Renal pelvis (tissue), 12 donors: ENCODE measurements at places on chromosomes 4 and X.
A peak's percentile ranks its signal among the peaks of the same experiment; 100 is the strongest.

- no peak for DNase-seq
These were observed 169.0 kb upstream of the MAP3K15 start for GRCh38 chrX:19684311-19684710.

DNA sequence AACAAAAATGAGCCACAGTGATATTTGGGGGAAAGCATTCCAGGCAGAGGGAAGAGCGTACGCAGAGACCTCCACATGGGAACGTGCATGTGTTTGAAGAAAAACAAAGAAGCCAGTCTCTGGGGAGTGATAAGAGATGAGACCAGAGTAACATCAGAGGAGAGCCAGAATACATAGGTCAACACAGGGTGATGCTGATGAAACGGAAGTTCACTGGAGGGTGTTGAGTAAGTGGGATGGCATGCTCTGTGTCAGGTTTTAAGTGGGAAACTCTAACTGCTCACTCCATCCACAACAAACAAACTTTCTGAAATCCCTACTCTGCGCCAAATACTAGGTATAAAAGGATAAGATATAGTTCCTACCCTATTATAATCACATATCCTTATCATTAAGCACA lies 110.0 kb downstream of the ARHGAP6 start:
- no peak for DNase-seq

DNA sequence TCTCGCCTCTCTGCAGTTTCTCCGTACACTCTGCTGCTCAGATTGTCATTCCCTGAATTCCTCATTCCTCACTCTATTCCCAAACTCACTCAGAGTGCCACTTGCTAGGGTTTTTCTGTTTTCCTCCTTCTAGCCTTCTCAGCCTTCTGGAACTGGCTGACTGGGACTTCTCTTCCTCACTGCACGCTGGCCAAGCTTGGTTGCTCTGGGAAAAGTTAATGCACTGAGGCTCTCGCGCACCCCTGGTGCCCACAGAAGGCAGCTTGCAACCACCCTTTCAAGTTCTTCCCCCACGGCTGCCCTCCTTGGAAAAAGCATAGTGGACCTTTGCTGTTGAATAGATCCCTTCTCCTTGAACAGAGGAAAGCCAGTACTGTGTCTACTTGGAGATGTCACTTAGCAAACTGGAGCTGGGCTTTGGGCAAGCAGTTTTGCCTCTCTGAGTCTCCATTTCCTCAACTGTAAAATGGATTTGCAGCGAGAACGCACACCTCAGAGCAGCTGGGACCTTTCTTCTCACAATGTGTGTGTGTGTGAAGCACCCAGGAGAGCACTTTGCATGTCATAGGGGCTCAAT lies 6.0 kb upstream of the CCKAR start:
- DNase-seq: no peak

DNA sequence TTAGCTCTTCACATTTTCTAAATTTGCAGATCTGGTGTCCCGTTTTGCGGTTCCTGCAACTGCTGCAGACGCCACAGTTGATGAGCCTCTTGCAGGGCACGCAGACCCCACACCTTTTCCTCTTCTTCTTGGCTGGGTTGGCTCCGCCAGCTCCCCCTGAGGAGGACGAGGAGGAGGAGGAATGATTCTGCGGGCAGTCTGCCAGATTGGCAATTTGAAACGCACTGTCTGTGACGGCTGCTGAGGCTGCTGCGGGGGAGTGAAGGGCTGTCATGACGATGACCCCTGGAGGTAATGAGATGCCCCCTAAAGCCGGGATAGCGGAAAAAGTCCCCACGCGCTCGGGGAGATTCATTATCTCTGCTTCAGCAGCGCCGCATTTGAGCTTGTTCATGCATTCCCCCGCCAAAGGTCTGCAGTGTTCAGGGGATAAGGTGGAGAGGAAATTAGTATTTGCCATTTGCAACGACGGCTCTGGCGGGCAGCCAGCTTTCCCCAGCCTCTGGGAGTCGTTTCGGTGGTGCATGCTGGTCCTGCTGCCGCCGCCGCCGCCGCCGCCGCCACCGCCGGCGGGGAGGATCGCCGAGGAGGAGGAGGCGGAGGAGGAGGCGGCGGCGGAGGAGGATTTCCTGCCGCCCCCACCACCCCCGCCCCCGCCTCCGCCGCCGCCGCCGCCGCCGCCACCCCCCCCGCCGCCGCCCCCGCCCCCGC lies 3.8 kb downstream of the CXXC4 start:
- DNase-seq: peak; percentile 91

DNA sequence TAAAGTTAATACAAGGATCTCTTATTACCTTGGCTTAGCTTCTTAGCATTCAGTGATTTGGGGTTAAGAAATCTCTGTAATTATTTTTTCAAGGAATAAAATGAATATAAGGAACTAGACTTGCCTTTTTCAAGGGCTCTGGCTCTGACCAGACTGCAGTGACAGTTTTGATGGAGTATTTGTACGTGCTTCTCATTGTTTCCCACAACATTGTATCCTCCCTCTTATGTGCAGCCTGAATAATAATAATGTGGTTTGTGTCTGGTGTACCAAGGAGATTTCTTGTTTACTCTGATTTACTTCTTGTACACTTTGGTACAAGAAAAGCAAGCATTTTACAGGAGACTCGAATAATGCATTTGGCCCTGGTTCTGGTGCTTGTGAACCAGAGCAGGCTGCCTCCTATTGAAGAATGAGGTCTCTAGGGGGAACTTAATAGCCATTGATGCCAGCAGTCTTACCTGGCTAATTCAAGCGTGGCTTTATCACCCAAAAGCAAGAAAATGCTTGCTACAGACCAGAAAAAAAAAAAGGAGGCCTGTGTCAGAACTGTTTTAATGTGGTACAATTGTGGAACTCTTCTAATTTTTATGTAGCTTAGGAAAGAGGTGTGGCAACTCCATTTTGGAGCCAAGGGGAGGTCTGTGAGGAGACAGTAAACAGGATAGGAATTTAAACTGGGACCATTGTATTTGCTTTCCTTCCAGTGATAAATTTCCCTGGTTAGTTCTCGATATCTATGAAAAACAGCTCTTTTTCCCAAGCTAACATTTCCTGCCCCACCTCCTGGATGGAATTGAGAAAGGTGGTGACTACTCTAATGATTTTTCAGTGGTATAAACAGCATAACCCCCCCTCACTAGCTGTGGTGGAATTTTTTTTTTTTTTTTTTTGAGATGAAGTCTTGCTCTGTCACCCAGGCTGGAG lies 5.6 kb downstream of the OTC start:
- DNase-seq: no peak

DNA sequence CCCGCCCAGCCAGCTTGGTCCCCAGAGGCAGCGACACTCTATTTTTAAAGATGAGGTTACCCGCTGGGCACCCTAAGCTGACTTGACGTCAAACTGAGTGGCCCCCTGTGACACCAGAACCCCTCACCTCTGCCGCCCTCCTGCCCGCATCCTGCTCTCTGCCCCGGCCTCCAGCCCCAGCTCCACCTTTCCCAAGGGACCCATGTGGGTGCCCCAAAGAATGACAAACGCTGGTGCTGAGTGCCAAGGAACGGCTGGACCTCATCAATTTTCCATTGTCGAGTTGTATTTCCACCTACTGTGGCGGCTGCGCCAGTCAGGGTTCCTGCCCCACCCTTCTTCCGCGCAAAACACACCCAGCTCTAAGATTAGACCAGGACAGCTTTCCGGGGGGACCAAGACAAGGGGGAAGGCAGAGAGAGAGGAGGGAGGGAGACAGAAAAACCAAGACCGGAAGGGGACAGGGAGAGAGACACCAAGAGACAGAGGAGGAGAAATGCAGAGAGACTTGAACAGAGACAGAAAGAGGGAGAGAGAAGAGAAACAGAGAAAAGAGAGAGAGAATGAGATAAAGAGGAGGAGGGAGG lies 2.0 kb downstream of the PRKX start:
- no peak for DNase-seq

- no peak for DNase-seq
These were observed 865 bp downstream of the FAM200B start for GRCh38 chr4:15682242-15683142.

GRCh38 chrX:135327299-135327698 lies 18.0 kb downstream of the ETDC start:
- DNase-seq: no peak

GRCh38 chr4:118927974-118928373 lies 39.3 kb downstream of the SYNPO2 start:
- peak; percentile 54 for DNase-seq

DNA sequence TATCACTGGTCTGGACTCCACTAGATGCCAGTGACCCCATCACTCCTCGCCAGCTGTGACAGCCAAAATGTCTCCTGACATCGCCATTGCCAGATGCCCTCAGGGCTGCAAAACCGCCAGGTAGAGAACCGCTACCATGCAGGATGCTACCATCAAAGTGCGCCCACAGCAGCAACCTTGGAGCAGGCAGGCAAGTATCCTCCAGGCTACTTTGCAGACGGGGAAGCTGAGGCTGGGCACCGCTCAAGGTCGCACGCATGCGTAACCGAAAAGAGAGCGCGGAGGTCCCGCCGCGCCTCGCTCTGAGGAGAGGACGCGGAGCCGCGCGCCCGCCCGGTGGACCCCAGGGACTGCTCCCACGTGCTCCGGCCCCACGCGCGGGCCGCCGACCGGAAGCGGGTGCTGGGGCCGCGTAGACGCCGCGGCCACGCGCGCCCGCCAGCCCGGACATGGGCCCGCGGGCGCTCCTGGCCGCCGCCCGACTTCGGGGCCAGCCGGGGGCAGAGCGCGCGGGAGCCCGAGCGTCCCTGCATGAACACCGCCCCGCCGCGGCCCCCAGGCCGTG lies at the start of gene STS:
Gene STS (plus strand): TSS at position 300 of the 565 bp plus-strand sequence. CDS start 105,488 bp downstream, outside the sequence.
- DNase-seq: no peak

- no peak for DNase-seq
These were observed 39.0 kb downstream of the PLAC8 start for GRCh38 chr4:83075311-83076095.

GRCh38 chrX:47958761-47959342 lies 44.9 kb downstream of the ZNF182 start:
- no peak for DNase-seq

GRCh38 chr4:139890816-139891215 lies 225.2 kb downstream of the MGST2 start:
- DNase-seq: no peak

DNA sequence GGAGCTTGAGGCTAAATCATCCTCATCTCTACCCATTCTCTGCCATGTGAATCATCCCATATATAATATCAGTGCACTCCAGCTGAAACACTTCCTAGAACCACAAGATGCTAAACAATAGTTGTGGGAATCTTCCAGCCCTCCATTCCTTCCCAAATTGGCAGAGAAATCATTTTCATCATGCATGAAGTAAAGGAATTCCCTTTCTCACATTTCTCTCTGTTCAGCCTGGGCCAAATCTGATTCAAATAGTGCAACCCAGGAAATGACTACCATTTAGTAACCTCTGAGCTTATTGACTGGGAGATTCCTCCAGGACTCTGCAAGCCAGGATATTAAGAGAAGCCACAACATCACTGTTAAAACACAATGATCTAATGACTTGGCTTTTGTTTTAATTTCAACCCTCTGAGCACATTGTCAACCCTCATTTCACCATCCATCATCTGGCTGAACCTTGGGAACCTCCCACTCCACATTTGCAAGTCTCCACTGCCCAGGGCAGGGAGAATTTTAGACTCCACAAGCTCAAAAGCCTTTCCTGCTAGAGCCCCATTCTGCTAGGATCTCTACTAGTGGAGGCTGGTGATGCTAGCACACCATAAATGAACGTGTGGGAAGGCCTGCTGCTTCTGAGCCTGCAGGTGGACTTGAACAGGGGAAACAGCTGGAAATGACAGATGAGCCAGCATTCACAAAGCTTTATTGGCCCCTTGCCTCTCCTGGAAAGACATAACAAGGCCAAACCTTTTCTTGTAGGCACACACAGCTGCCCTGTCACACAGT lies 133.9 kb downstream of the TET2 start:
- DNase-seq: no peak
